ENCODE measurements at places on chromosomes 1 and 21.

DNA sequence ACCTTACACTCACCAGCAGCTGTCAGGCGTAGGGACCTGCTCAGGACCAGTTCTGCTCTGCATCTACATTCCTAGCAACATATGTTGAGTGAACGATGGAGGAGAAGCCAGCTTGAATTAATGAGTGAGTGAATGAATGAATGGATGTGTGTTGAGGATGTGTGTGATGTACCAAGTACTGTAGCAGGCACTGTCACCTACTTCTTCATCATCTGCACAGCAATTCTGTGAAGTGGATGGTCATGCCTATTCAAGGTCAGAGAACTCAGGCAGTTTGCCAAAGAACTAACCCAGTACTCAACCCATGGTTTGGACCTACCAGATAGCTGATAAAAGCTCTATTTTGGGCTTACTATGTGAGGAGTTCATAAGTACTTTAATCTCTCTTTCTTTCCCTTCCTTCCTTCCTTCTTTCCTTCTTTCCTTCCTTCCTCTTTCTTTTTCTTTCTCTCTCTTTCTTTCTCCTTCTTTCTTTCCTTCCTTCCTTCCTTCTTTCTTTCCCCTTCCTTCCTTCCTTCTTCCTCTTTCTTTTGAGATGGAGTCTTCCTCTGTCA is 56.9 kb downstream of the ATP1A1 start:
- DNase-seq = no peak

- no peak for DNase-seq
These were observed 2.7 kb upstream of the CLDN19 start for GRCh38 chr1:42742617-42743316.

- DNase-seq = no peak
These were observed 542.8 kb upstream of the BEND5 start for GRCh38 chr1:49319426-49319963.

GRCh38 chr1:77085109-77085508 is 134.1 kb downstream of the PIGK start:
- DNase-seq = no peak

DNA sequence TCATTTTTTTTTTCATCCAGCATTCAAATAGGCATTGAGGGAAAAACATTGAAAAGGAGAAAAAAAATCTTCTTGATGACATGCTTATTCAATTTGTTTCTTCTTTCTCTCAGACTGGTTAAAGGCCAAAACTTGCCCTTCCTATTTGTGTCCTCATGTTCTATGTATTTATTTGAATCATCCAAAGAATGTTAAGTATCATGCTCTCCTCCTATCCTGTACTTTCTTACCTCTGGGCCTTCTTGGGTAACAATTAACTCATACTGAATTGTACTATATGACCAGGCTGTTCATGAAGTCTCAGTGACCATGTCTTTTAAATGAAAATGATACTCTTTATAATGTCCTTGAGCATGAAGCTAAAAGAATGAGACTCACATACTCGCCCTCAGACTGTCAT is 36.5 kb upstream of the DENND1B start:
- DNase-seq = no peak

DNA sequence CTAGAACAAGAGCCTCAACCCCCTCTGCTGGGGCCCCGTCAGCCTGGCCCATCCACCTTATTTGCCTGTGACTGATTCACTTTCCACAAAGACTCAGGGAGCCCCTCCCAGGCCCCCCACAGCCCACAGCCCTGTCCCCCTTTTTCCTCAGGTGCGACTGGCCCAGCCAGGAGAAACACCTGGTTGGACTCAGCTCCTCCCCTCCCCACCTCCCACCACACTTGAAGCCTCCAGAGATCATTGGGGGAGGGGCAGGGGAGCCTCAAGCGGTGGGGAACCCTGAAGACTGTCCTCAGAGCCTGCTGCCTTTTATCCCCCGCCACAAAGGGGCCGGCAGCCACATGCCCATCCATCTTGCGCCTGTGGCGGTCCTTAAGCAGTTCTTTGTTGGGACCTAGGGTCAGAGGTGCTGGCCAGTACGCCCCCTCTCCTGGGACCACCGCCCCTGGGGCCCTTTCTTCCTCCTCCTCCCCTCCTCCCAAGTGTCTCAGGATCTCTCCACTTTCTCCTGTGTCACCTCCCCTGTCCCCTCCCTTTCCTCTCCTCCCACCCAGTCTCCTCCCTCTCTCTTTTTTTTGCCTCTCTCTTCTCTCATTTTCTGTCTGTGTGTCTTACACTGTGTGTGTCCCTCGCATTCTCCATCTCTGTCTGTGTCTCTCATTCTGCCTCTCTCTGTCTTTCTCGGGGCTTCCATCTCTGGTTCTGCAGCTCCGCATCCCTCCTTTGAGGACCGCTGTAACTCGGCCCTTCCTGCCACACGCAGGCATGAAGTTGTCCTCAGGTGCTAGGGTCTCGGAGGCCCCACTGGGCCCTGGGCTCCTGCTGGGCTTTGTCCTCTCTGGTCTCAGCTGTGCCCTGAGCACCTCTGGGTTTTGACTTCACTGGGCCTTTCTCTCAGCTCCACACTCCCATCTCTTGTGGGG is 12.2 kb downstream of the CRABP2 start:
- no peak for DNase-seq

DNA sequence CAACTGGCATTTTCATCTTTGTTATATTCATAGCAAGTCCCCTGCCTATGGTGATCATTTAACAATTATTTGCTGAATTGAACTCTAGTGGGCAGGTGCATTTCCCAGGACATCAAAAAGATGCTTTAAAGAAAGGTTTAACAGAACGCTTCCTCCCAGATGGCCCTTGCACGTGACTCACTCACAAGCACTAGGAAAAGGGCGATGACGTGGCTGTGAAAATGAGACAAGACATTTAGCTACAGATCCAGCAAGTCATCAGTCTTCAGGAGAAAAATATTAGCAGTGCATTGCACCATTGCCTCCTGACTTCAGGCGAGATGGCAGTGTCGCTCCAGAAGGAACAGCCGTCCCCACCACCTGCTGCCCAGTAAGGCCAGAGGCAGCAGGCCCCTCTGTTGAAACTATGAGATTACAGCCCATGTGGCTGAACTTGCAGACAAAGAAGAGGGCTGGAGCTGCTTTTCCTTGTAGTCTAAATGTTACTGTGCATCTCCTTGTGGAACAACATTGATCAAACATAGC is 37.2 kb downstream of the DSCAM start:
- no peak for DNase-seq

DNA sequence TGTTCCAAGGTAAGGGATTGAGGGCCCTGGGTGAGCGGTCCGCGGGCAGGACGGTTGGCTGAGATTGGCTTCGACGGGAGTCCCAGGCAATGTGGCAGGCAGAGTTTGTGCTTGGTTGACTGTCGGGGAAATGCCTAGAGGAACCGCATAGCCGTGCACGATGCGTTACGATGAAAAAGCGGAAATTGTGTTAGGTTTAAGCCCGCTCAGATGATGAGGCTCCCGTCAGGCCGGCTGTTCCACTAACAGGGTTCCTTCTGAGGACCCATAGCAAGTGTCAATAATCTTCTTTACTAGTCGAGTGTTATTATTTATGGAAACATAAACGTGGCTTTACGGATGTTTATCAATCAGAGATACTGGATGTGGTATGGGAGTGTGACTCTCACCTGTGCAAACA is 117.8 kb upstream of the COL6A1 start:
- no peak for DNase-seq

Measured in left ventricle myocardium inferior (tissue), 1 donor.